Adrenal gland (tissue), 19 donors: ENCODE measurements at places on chromosomes 7 and 10. TPM values are rescaled to one million over a fixed set of nuclear protein-coding genes. Genes with fewer than 3 reads are reported as not detected.

- no peak for DNase-seq
Observed at GRCh38 chr10:122163174-122164022, 107.7 kb upstream of the BTBD16 start.

- no peak for DNase-seq
Observed at GRCh38 chr10:130888493-130888892, 423.0 kb downstream of the TCERG1L start.

- DNase-seq, result no peak
Observed at GRCh38 chr10:7412928-7413282, 2.1 kb upstream of the SFMBT2 start.

ASCC1 gene
- total RNA-seq, result 38.5 TPM

PRPF18 gene
- total RNA-seq, result 14.8 TPM
